ENCODE measurements at places on chromosomes 7 and 10. TPM values are rescaled to one million over a fixed set of nuclear protein-coding genes. Genes with fewer than 3 reads are reported as not detected.
A peak's percentile ranks its signal among the peaks of the same experiment; 100 is the strongest.

DNA sequence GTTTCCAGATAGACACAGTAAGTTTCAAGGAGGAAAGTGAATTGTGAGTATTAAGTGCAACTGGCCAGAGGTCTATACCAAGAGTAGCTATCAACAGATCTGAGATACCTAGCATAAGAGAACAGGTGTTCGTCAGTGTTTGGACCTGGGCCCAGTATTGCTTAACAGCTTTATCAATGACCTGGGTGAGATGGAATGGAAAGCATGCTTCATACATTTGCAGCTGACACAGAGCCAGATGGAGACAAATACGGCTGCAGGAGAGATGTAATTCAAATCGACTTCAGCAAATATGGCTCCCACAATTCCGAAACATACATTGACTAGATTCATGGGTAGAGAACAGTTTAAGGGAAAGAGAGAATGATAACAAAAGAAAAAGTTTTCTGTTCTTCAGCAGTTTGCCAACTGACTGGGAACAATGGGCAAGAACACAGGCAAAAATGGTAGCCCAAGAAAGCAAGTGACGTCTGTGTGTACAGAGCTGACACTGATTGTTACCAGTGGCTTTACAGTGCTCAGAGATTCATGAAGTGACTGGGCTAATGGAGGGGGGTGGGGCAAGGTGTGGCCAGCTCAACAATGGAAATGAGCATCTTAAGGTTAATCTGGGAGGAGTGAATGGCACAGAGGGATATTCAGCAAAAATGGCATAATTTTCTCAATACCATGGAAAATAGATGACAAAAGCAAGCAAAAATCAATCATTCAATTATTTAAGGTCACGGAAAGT, 28.0 kb upstream of the COBL start:
- DNase-seq = peak; percentile 92

DNA sequence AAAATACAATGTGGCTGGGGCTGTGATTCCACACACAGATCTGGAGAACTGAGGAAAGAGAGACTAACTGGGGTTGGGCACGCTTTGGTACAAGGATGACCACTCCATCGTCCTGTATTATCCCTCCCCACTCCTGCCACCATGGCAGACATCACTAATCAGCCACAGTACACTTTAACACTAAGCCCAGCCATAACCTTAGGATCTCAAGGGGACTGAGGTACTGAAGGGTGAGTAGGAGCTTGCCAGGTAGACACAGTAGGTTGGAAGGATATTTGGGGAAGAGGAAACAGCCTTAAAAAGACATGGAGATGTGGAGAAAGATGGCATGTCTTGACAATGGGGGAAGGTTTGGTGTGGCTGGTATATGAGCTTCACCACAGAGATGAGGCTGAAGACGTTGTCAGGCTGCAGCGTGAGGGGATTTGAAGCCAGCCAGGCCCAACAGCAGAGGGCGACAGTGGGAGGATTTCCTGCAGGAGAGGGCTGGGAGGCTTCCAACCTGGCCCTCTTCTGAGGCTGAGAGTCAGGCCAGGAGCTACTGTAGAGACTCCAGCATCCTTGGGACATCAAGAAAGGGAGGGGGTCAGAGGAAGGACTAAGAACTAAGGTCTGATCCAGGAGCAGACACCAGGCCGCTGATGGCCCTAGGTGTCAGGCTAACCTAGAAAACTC, 58.6 kb upstream of the COL13A1 start:
- no peak for DNase-seq

- no peak for DNase-seq
Observed at GRCh38 chr10:28993056-28993455, 295.8 kb upstream of the LYZL1 start.

- peak; percentile 4 for DNase-seq
Observed at GRCh38 chr10:131811630-131812403, 89.0 kb upstream of the PPP2R2D start.

DNA sequence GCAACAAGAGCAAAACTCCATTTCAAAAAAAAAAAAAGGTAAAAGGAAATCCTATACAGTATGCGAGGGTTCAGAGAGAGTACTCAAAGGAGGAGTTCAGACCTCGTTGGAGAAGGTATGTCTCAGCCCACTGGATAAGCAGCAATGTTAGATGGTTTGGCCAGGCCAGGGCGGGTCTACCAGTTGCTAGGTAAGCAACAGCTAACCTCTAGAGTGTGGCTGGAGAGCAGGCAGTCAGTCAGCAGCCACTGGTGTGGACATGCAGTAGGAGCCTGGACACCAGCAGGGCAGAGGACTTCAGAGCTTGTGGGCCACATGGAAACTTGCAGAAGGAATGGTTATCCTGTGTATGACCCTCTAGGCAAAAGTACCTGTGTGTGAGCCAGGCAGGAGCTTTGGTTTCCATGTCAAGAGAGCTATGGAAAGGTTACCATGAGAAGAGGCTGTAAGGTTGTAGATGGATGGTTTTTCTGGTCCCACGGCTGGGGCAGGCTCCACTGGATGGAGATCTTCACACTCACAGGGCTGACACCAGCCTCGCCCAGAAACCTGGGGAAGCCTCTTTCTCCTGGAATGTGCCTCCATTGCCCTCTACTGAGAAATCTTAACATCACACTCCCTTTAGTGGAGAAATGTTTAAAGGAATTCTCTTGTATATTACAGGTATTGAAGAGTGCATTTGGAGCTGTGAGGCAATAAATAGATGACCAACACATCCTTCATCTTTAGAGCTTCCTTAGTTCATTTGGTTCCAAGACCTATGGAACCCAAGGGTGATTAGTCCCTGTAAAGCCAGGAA, 63.6 kb downstream of the CCDC186 start:
- no peak for DNase-seq

The ASB13 gene
- 37.3 TPM for total RNA-seq

All from mucosa of gallbladder (tissue), 1 donor.